ENCODE measurements at places on chromosomes 16 and 17. TPM values are rescaled to one million over a fixed set of nuclear protein-coding genes. Genes with fewer than 3 reads are reported as not detected.

DNA sequence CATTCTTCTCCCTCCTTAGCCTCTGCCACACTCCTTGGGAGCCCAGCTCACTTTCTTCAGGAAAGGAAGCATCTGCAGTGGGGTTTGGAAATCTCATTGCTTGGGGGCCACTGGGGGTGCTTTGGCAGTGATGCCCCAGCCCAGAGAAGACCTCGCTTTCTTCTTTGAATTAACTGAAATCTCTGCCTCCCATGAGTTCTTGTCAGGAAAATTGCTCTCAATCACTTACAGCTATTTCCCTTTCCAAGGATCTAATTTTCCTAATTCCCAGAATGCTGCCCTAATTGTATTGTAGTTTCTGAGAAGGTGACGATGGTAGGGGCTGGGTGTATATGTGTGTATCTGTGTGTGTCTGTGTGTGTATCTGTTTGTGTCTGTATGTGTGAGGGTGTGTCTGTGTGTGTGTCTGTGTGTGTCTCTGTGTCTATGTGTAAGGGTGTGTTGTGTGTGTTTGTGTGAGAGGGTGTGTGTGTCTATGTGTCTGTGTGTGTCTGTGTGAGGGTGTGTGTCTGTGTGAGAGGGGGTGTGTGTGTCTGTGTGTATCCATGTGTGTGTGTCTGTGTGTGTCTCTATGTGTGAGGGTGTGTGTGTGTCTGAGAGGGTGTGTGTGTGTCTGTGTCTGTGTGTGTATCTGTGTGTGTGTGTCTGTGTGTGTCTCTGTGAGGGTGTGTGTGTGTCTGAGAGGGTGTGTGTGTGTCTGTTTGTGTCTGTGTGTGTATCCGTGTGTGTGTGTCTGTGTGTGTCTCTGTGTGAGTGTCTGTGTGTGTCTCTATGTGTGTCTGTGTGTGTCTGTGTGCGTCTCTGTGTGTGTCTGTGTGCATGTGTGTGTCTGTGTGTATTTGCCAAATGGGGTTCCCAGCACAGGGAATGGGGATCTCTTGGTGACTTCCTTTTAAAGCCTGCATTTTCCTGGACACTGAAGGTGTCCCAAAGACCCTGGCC, 83.5 kb upstream of the DNAJA2 start:
- no peak overlapping the region for H3K4me3 ChIP-seq
- H3K36me3 ChIP-seq, result no peaks in the 10 kb centered on the region
- H3K27me3 ChIP-seq, result no peaks in the 10 kb centered on the region
- no peak for DNase-seq

GRCh38 chr16:52731219-52731875, 184.4 kb upstream of the TOX3 start:
- no peaks in the 10 kb centered on the region for H3K4me1 ChIP-seq
- no peak for DNase-seq
- no peak overlapping the region for H3K4me3 ChIP-seq
- no peaks in the 10 kb centered on the region for H3K27me3 ChIP-seq

The MMP15 gene
- 42.2 TPM for total RNA-seq

The CACNG5 gene
- 2.2 TPM for total RNA-seq

The SCARF1 gene
- 1.6 TPM for total RNA-seq

GRCh38 chr16:64280317-64280716, 841.5 kb downstream of the CDH11 start:
- H3K4me3 ChIP-seq, result no peak overlapping the region
- no peaks in the 10 kb centered on the region for H3K27me3 ChIP-seq
- no peak overlapping the region for H3K27ac ChIP-seq
- DNase-seq, result no peak

GRCh38 chr17:73455050-73455687, 143.4 kb upstream of the CDC42EP4 start:
- no peak for DNase-seq
- no peaks in the 10 kb centered on the region for H3K4me1 ChIP-seq
- no peaks in the 10 kb centered on the region for H3K27me3 ChIP-seq
- no peak overlapping the region for H3K27ac ChIP-seq
- H3K36me3 ChIP-seq, result no peaks in the 10 kb centered on the region

The RTN4RL1 gene
- total RNA-seq, result not detected

The CNTNAP1 gene
- total RNA-seq, result 4.7 TPM

DNA sequence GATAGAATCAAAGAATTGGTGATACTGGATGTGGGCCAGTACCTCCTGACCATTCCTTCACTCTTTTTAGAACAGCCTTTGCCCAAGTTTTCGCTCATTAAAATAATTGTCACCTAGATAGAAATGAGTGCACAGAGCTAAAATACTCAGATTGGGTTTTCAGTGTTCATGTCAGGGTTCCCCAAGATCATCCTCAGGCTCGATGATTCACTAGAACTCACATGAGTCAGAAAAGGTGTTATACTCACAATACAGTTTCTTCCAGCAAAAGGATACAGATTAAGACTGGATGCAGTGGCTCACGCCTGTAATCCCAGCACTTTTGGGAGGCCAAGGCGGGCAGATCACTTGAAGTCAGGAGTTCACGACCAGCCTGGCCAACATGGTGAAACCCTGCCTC, 19.9 kb downstream of the ERCC4 start:
- H3K4me1 ChIP-seq, result no peaks in the 10 kb centered on the region
- H3K27ac ChIP-seq, result no peak overlapping the region
- peaks cover 27% of the 10 kb centered on the region for H3K36me3 ChIP-seq
- no peak overlapping the region for H3K4me3 ChIP-seq
- H3K27me3 ChIP-seq, result no peaks in the 10 kb centered on the region
- DNase-seq, result no peak

The MLX gene
- 27.5 TPM for total RNA-seq
